Endothelial cell (in vitro differentiated cells): ENCODE measurements at places on chromosomes 2 and 18. TPM values are rescaled to one million over a fixed set of nuclear protein-coding genes. Genes with fewer than 3 reads are reported as not detected.

DNA sequence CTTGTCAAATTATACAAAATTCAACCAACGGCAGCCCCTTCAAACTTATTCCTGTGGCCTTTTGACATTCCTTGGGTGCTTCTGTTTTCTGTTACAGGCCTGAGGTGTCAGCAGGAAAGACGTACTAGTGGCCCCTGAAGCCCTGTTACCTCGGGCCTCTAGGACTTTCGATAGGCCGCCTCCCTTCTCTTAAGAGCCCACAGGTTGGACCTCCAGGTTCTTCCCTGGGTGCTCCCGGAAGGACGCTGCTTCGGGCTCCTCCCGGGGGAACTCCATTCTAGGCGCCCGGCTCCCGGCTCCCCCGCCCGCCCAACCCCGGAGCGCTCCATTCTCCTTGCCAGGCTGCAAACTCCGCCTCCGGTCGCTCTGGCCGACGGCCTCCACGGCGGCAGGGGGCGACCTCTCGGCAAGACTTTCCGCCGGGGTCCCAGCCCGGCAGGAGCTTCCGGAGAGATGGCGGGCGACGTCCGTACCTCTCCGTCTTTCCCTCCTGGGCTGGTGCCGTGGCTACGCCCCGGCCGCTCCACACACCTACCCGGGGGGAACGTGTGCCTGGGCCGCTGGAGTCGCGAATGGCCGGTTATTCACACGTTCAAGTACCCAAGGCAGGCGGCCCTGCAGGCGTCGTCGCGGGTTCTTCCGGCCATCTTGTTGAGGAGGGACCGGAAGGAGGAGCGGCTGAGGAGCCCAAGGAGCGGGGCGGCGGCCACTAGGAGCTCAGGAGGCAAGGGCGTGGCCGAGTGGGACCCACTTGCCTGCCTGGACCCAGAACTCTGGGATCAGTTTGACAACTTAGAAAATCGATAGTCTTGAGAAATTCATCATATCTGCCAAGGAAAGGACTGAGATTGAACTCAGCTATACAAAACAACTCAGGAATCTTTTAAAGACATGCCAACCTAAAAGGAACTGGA lies 27.5 kb downstream of the BOLA3 start:
- H3K27ac ChIP-seq, result peak overlapping the region; percentile 77
- peaks cover 3% of the 10 kb centered on the region for H3K4me1 ChIP-seq
- peaks cover 5% of the 10 kb centered on the region for H3K27me3 ChIP-seq
- peak; percentile 82 for DNase-seq
- peak overlapping the region; percentile 83 for H3K4me3 ChIP-seq

DNA sequence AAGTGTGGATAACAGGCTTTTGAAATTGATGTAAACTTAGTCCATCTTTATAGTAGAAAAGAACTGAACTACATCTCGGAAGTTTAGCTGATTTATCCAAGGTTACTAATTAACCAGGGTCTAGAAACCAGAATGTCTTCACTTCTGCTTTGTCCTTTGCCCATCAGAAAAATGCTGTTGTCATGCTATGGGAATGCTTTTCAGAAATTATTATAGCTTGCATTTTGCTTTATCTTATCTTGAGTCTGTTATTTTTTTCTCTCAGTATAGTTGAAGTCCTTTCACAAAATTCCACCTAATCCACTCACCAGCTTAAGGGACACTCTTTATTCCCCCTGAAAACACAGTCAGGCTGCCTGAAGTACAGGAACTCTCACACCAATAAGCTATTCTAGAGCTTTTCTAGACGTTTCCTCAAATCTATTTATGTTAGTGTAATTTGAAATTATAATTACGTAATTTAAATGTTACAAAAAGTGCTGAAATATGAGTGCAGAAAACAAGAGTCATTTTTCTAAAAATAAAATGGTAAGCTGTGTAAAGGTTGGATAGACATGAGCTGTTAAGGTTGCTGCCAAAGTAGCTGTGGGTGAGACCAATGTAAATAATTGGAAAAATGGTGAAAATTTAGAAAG lies 456.3 kb downstream of the TGIF1 start:
- DNase-seq, result no peak
- no peaks in the 10 kb centered on the region for H3K36me3 ChIP-seq
- H3K27ac ChIP-seq, result no peak overlapping the region
- no peaks in the 10 kb centered on the region for H3K4me1 ChIP-seq
- no peaks in the 10 kb centered on the region for H3K27me3 ChIP-seq
- H3K4me3 ChIP-seq, result no peak overlapping the region

DNA sequence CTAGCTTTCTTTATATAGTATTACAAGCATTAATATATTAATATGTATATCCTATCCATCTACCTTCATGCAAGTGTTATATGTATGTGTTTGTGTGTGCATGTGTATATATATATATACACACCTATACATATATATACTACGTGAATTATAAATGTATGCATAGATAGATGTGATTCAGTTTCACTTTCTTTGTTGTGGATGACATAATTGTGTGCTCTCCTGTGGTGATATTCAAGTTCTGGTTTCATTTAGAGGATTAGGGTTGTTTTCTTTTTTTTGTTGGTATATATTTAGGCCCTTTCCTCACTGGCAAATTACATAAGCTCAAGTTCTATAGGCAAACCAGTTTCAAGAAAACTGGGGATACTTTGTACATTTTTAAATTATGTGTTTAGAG lies 225.7 kb upstream of the FANCL start:
- H3K4me3 ChIP-seq, result no peak overlapping the region
- no peak for DNase-seq
- H3K27ac ChIP-seq, result no peak overlapping the region
- no peaks in the 10 kb centered on the region for H3K27me3 ChIP-seq
- no peaks in the 10 kb centered on the region for H3K4me1 ChIP-seq
- H3K36me3 ChIP-seq, result no peaks in the 10 kb centered on the region

- no peak overlapping the region for H3K4me3 ChIP-seq
- no peaks in the 10 kb centered on the region for H3K27me3 ChIP-seq
- peaks cover 3% of the 10 kb centered on the region for H3K4me1 ChIP-seq
- DNase-seq, result no peak
Observed at GRCh38 chr18:59478591-59478990, 119.5 kb upstream of the LMAN1 start.

The PLA2R1 gene
- total RNA-seq, result 1.1 TPM

The DSG4 gene
- total RNA-seq, result not detected

DNA sequence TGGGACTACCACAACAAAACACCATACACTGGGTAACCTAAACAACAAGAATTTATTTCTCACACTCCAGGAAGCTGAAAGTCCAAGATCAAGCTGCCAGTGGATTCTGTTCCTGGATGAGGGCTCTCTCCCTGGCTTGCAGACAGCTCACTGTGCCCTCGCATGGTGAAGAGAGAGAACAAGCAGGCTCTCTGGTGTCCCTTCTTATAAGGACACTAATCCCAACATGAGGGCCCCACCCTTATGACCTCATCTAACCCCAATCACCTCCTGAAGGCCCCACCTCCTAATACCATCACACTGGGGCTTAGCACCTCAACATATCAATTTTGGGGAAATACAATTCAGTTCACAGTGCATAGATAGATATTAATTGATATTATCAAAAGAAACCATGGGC lies 83.5 kb downstream of the BIN1 start:
- H3K27ac ChIP-seq, result no peak overlapping the region
- no peak overlapping the region for H3K4me3 ChIP-seq
- H3K4me1 ChIP-seq, result peaks cover 15% of the 10 kb centered on the region
- no peaks in the 10 kb centered on the region for H3K36me3 ChIP-seq
- DNase-seq, result no peak
- H3K27me3 ChIP-seq, result peaks cover 12% of the 10 kb centered on the region

The TET3 gene
- 23.0 TPM for total RNA-seq

The DTNA gene
- total RNA-seq, result 17.9 TPM

DNA sequence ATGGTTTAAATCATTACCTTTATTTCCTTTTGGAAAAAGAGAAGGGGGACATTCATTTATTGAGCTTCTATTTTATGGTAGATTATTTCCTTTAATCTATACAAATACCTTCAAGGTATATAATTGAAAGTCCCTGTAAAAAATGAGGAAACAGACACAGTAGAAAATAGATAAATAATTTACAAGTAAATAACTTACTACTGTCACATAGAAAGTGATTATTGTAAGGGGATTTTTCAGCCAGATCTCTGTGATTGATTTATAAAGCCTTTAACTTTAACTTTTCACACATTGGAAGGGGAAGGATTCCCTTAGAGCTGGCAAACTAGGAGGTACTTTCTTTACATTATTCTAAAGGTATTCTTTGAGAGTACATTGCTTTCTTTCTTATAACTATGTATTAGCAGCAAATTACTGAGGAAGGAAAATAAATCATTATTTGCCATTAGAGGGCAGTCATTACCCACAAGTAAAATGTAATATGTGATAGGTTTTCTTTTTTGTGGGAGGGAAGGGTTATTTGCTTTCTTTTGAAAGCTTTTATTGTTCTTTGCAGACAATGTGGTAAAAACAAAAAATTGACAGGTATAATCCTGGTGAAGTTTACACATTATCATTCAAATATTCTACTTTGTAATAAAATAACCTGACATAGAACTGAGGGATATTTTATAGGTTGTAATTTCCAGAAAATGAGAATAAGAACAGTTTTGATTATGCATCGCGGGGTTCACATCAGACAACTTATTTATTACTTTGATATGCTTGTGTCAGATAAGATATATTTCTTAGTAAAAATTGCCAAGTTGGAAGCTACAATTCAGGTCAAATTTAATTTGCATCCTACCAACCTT lies 24.8 kb upstream of the RPE start:
- H3K4me1 ChIP-seq, result no peaks in the 10 kb centered on the region
- H3K4me3 ChIP-seq, result no peak overlapping the region
- H3K27me3 ChIP-seq, result no peaks in the 10 kb centered on the region

DNA sequence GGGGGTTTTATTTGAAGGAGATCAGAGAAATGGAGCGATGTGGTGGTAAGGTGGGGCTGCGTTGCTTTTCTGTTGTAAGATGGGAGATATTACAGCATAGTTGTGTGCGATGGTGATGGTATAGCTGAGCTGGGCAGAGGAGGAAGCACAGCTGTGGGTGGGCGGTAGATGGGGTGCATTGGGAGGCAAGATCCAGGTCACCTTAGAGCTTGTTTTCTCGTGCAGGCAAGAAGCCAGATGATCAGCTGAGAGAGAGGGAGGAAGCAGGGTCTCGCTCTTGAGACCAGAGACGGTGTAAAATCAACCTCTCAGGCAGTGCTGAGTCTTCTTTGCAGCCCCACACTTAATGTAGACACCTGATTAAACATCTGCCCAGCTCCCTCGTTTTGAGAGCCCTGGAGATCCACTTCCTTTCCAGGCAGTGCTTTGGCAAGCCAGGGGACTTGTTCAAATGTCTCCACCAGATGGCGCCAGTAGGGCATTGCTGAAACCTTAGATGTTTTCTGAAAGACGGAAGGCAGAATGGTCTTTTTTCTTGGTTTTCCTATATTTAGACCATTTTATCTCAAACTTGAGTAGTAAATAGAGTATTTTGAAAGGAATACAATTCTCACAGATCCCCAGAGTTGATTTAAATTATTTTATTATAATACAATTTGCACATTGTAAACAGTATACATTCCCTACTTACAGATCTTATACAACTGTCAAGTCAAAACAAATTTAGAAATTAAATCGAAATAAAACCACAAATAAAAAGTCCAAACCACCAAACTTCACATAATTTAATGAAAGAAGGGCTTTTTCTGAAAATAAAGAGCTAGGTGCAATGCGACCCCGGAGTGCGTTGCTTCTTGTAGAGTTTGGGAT lies 21.1 kb upstream of the LYPD6B start:
- H3K27ac ChIP-seq, result no peak overlapping the region
- peaks cover 8% of the 10 kb centered on the region for H3K4me1 ChIP-seq
- H3K4me3 ChIP-seq, result no peak overlapping the region
- H3K36me3 ChIP-seq, result peaks cover 28% of the 10 kb centered on the region
- DNase-seq, result peak; percentile 83

DNA sequence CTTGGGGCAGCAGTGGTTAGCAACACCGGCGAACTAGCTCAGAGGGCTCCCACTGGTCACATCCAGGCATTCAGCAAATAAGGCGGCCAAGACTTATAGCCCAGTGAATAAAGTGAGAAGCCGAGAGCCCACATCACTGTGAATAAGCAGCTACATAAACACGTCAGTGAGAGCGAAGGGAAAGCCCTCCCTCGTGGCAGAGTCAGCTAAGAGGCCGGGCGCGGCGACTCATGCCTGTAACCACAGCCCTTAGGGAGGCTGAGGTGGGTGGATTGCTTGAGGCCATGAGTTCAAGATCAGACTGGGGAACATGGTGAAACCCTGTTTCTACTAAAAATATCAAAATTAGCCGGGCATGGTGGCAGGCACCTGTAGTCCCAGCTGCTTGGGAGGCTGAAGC lies 5.2 kb downstream of the D2HGDH start:
- H3K36me3 ChIP-seq, result peaks cover 4% of the 10 kb centered on the region
- no peak overlapping the region for H3K27ac ChIP-seq
- H3K4me1 ChIP-seq, result peaks cover 4% of the 10 kb centered on the region
- DNase-seq, result no peak
- H3K4me3 ChIP-seq, result no peak overlapping the region

- peaks cover 13% of the 10 kb centered on the region for H3K4me1 ChIP-seq
- H3K27me3 ChIP-seq, result no peaks in the 10 kb centered on the region
- no peak overlapping the region for H3K4me3 ChIP-seq
- no peak overlapping the region for H3K27ac ChIP-seq
- DNase-seq, result no peak
Observed at GRCh38 chr2:56444339-56444738, 260.5 kb downstream of the CCDC85A start.

The BMP10 gene
- not detected for total RNA-seq

The THSD7B gene
- 10.5 TPM for total RNA-seq

DNA sequence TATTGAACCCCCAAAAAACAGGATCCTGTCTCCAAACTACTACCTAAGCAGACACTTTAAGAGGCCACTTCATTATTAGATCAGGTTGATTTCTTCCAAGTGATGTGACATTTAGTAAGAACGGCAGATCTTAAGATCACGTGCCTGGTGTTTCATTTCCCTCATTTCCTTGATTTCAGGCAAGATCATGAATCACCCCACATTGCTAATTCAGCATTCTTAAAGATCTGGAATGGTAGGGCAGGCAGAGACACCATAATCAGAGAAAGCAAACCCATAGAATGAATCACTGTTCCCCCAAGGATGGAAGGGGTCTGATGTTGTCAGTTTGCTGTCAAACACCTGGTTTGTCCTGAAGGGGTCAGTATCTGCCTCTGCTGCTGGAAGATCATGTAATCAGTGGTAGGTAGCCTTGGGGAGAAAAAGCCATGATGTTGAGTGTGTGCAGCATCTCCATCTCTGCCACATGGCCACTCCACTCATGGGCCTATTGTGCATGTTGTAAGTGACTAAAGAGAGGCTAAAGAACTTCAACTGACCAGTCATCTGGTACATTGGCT lies 133.9 kb downstream of the ARHGAP15 start:
- H3K36me3 ChIP-seq, result no peaks in the 10 kb centered on the region
- H3K27ac ChIP-seq, result no peak overlapping the region
- no peaks in the 10 kb centered on the region for H3K27me3 ChIP-seq
- no peak for DNase-seq

GRCh38 chr2:197596766-197597165 lies 78.6 kb downstream of the RFTN2 start:
- peaks cover 49% of the 10 kb centered on the region for H3K36me3 ChIP-seq
- no peak overlapping the region for H3K27ac ChIP-seq
- peaks cover 2% of the 10 kb centered on the region for H3K4me1 ChIP-seq
- DNase-seq, result no peak
- no peak overlapping the region for H3K4me3 ChIP-seq
- no peaks in the 10 kb centered on the region for H3K27me3 ChIP-seq

The FSHR gene
- not detected for total RNA-seq

The CD8B gene
- total RNA-seq, result not detected

The MBD2 gene
- total RNA-seq, result 27.7 TPM

The FAP gene
- total RNA-seq, result not detected

- H3K27ac ChIP-seq, result no peak overlapping the region
- no peak for DNase-seq
- no peaks in the 10 kb centered on the region for H3K27me3 ChIP-seq
Observed at GRCh38 chr2:67341336-67341735, 55.8 kb upstream of the ETAA1 start.

The PKDCC gene
- 9.6 TPM for total RNA-seq

- H3K27ac ChIP-seq, result no peak overlapping the region
- peaks cover 7% of the 10 kb centered on the region for H3K36me3 ChIP-seq
- no peaks in the 10 kb centered on the region for H3K4me1 ChIP-seq
- H3K27me3 ChIP-seq, result peaks cover 3% of the 10 kb centered on the region
Observed at GRCh38 chr18:33334781-33335180, 105.7 kb downstream of the CCDC178 start.
